ENCODE measurements at places on chromosomes 1 and 21. TPM values are rescaled to one million over a fixed set of nuclear protein-coding genes. Genes with fewer than 3 reads are reported as not detected.

RGS4 gene
- not detected for total RNA-seq

MTMR11 gene
- total RNA-seq = 6.5 TPM

ACBD6 gene
- 50.5 TPM for total RNA-seq

RBP7 gene
- 6.8 TPM for total RNA-seq

CRNN gene
- total RNA-seq = not detected

RAP1GAP gene
- 14.5 TPM for total RNA-seq

ARPC5 gene
- total RNA-seq = 177 TPM

ENAH gene
- 86.1 TPM for total RNA-seq

CFAP74 gene
- not detected for total RNA-seq

GPR25 gene
- total RNA-seq = not detected

FAM229A gene
- 4.2 TPM for total RNA-seq

ESPN gene
- total RNA-seq = 0.50 TPM

INPP5B gene
- total RNA-seq = 3.1 TPM

TNFRSF9 gene
- 2.0 TPM for total RNA-seq

S100A14 gene
- 0.67 TPM for total RNA-seq

LCE2B gene
- total RNA-seq = not detected

OR2T11 gene
- not detected for total RNA-seq

TAS1R1 gene
- not detected for total RNA-seq

CFHR1 gene
- not detected for total RNA-seq

NUP210L gene
- not detected for total RNA-seq

PLPPR5 gene
- not detected for total RNA-seq

PCP4L1 gene
- 0.10 TPM for total RNA-seq

AMY2A gene
- total RNA-seq = not detected

ZSCAN20 gene
- total RNA-seq = 1.7 TPM

SLC22A15 gene
- 1.1 TPM for total RNA-seq

CLIC6 gene
- total RNA-seq = 0.07 TPM

CNR2 gene
- total RNA-seq = 0.02 TPM

C1orf210 gene
- not detected for total RNA-seq

OSCP1 gene
- total RNA-seq = 7.0 TPM

CCDC181 gene
- total RNA-seq = not detected

All from A549 treated with GW870086 at 1 μM for 4 hours (cell line).